ENCODE measurements at places on chromosomes 3 and 15.
A peak's percentile ranks its signal among the peaks of the same experiment; 100 is the strongest.

DNA sequence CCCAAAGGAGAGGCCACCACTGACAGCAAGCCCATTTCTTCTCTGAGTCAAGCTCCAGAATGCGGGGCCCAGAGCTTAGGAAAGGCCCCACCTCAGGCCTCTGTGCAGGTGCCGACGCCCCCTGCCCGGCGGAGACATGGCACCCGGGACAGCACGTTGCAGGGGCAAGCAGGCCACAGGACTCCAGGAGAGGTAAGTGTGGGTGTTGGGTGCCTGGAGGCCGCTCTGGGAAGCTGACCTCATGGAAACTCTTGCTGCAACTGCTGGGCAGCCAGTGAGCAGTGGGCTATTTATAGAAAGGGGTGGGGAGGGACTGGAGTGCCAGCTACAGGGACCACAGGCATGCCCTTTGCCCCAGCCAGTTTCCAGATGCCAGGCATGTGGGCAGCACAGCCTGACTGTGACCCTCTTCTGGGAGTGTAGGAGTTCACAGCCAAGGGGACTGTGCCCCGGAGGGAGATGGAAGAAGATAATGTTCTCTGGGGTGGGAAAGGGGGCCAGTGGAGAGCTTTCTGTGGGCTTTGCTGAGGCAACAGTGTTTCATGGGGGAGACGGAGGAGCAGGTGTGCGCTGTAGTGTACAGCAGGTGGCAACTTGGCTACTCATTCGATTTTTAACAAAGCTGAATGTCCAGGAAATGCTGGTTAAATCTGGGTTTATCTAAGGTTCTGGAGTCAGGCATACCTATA, 23.7 kb downstream of the ALPK3 start:
- no peak for DNase-seq

- no peak for DNase-seq
These were observed 102.0 kb downstream of the SST start for GRCh38 chr3:187568171-187568570.

DNA sequence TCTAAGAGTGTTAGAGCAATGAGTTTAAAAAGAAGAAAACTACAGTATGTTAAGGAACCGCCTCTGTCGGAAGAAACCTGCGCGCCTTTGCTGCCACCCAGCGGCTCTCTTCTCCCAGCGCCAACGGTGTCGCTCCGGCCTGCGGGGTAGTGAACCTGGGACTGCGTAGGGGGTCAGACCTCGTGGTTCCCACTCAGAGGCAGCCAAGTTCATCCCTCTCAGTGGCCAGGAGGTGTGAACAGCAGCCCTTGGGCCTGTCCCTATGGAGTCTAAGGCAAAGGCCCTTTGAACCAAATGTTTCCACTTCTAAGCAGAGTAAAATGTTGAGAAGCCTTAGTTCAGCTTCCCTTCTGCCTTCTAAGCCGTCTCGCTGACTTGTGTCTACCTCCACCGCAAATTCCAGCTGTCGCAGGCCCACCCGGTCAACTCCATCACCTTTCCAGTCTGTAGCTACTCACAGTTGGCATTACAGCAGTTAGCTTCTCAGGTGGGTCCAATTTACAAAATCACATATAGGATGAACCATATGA, 980 bp upstream of the RAB27A start:
- peak; percentile 75 for DNase-seq

DNA sequence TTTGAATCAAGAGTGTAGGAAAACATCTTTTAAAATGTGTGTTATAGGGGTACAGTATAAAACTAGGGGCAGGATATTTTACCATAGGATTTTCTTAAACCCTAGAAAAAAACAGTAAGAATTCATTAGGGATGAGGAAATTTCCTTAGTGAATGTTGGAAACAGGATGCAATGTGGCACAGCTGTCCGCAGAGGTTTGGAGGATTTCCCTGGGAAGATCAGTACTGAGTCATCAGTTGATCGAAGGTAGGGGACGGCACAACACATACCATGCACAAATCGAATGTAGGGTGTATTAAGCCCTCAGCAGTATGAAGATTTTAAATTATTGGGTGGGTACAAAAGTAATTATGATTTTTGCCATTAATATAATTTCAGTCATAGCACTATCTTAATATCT, 49.9 kb downstream of the FNDC3B start:
- no peak for DNase-seq

GRCh38 chr3:171824824-171825221, 14.5 kb upstream of the PLD1 start:
- DNase-seq = no peak

DNA sequence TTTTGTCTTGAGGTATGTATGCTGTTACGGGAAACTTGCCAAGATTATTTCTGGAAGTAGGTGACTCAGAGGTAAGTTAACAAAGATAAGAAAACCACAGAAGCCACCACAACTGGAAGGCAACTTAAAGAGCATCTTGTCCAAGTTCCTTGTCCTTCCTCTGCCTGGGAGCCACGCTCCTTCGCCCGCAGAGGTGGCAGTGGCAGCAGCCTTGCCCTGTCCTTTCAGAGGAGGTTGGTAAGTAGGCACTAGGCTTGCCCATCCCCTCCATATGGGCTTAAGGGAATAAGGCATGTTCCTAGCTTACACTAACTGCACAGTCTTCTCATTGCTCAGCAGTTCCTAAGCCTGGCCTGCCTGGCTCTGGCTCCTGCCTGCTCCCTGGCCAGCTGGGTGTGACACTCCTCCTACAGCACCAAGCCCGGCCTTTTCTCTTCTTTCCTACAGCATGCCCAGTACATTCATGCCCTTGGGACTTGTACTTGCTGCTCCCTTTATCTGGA, 48.0 kb upstream of the RAB6B start:
- DNase-seq = no peak

DNA sequence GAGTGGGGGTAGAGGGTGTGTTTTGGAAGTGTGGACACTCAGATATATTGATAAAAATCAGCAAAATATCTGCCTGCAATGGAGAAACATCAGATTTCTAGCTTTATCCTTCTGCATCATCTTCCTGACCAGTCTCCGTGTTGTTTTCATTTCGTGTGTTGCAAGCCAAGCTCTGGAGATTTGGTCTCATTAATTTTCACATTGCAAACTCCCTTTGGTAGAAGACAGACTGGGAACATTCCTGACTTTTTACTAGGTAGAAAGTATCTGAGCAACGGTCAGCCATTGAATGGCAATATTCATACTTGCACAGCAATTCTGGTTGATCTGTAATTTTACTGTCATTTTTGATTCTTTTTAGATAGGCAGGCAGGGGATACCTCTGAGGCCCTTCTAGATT, 30.4 kb downstream of the FSTL1 start:
- DNase-seq = no peak

GRCh38 chr3:108565506-108565905, 23.7 kb downstream of the CIP2A start:
- DNase-seq = no peak

DNA sequence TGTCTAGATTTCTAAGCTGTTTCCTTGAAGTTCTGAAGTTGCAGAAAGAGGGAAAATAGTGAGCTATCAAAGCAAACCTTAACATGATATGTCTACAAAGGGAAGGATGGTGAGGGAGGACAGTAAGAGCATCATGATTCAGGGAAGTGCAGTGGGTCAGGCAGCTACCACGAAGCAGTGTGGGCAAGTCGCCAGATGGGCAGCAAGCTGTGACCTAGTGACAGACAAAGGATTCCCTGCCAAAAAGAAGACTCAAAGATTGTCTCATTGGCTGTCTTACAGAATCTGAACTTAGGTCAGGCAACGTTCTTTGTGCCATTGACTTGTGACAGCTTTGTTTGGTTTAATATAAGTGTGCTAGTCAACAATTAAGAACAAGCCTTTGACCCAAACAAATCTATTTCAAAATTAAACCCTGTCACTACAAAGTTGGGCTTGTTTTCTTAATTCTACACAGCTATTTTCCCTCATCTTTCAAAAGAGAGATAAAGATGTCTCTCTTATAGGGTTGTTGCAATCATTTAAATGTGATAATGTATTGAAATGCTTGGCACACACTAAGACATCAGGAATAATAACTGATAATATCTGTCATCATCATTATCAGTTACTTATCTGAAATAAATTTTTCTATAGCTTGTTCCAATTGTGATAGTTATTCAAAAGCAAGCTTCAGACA, 153.3 kb downstream of the ECT2 start:
- no peak for DNase-seq

- no peak for DNase-seq
These were observed 21.6 kb downstream of the CCDC80 start for GRCh38 chr3:112619295-112619694.

- no peak for DNase-seq
These were observed 1.3 kb downstream of the PYGO1 start for GRCh38 chr15:55586808-55587207.

DNA sequence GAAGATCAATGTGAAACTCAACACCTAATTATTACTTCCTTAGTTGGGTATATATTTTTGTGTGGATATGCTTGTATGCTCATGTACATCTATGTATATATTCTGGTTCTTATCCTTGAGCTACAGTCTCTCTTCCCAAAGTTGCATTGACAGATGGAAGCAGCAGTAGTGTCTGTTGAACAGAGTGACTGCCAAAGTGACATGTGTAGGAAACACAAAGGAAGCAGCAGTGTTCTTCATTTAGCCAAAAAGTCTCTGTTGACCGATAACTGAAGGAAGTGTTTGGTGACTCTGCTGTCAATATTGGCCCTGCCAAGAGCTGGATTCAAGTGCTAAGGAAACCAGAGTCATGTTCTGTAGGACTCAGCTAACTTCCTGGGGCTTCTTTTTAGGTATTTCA, 123.8 kb downstream of the C3orf70 start:
- DNase-seq = no peak

DNA sequence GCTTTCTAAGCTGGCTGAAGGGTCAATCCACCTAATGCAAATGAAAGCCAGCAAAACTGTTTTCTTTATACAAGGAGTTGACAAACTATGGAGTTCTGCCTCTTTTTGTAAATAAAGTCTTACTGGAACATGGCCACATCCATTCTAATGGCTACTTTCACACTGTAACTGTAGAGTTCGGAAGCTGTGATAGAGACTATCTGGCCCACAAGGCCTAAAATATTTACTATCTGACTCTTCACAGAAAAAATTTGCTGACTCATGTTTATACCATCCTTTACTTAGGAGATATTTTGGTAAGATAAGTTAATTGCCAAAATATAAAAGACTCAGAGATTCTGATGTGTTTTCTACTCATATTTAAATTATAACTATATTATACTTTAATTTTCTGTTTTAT, 93.7 kb upstream of the GK5 start:
- DNase-seq = no peak

GRCh38 chr3:71211083-71211482, 372.4 kb downstream of the FOXP1 start:
- DNase-seq = no peak

DNA sequence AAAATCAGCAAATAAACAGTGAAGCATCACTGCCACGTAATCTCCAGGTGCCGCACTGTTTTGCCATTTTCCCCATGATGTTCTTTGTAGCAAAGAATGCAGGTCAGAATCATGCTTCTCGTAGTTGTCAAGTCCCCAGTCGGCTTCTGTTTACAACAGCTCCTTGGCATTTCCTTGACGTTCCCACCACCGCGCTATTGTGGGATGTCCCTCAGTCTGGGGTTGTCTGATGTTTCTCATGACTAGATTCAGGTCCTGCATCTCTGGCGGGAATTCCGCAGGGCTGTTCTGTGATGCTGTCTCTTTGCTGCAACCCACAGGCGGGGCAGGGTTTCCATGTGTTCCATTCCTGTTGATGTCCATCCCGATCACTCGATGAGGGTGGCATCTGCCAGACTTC, 117.9 kb upstream of the SMAD3 start:
- DNase-seq = no peak

GRCh38 chr3:48240000-48240963, 622 bp upstream of the ZNF589 start:
- peak; percentile 6 for DNase-seq

- peak; percentile 99 for DNase-seq
These were observed 345 bp upstream of the CDV3 start for GRCh38 chr3:133573054-133573628.
